Activated CD4-positive, alpha-beta memory T cell treated with anti-CD3 and anti-CD28 coated beads for 36 hours (primary cell): ENCODE measurements at places on chromosomes 12 and 14. TPM values are rescaled to one million over a fixed set of nuclear protein-coding genes. Genes with fewer than 3 reads are reported as not detected.

GRCh38 chr14:87131879-87132278 lies 861.1 kb downstream of the GALC start:
- DNase-seq = no peak

GRCh38 chr12:31846405-31846804 lies 112.8 kb upstream of the RESF1 start:
- no peak for DNase-seq

GRCh38 chr14:66944872-66945271 lies 244.4 kb upstream of the GARIN2 start:
- DNase-seq = no peak

- DNase-seq = no peak
Observed at GRCh38 chr14:26138764-26139445, 458.9 kb downstream of the NOVA1 start.

- no peak for DNase-seq
Observed at GRCh38 chr12:100789146-100789545, 5.4 kb upstream of the ANO4 start.

DNA sequence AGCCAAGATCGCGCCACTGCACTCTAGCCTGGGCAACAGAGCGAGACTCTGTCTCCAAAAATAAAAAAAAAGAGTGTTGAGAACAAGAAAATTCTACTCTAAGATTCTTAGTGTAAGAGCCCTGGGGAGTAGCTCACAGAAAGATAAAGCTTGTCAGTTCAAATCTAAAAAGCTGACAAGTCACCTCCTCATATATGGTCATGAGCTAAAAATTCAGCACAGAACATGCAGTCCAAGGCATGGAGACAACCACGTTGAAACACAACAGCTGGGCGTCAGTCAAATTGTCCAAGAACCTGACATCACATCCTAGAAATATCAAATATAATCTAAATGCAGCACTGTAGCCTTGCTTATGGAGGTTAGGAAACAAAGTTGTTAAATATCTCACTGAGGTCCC lies 47.8 kb downstream of the CLIP1 start:
- no peak for DNase-seq

DNA sequence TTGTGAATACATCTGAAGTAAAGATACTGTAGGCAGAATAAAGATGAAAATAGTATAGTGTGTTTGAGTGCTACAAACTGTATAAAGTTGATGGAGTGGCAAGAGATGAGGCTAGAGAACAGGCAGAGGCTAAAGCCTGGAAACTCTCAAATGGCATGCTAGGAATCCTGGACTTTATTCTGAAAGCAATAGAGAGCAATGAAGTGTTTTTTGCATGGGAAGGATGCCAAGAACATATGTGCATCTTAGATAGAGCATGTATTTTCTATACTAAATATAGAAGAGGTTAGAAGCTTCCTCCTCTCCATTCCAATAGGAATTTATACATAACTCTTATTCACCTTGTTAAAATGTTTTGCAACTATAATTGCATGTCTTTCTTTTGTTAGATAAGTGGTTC lies 86.3 kb upstream of the TMTC2 start:
- no peak for DNase-seq

DNA sequence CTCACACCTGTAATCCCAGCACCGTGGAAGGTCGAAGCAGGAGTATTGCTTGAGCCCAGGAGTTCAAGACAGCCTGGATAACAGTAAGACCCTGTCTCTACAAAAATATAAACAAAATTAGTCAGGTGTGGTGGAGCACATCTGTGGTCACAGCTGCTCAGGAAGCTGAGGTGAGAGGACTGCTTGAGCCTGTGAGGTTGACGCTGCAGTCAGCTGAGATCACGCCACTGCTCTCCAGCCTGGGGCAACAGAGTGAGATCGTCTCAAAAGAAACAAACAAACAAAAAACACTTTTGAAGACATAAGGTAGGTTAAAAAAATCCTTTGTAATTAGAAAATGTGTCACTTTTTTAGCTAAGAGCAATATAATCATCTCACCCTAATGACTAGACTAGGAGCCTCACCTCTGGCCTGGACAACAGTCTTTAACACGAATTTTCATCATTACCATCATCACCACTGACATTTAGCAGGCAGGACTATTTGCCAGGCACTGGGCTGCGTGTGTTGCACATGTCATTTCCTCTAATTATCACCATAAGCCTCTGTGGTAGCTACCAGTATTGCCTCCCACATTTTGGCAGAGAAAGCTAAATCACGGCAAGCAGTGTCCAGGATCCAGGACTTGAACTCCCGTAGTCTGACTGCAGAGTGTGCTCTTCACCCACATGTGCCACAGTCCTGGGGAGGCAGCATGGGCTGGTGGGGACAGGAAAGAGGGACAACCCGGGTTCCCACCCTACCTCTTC lies 4.6 kb upstream of the SYCP3 start:
- no peak for DNase-seq

DNA sequence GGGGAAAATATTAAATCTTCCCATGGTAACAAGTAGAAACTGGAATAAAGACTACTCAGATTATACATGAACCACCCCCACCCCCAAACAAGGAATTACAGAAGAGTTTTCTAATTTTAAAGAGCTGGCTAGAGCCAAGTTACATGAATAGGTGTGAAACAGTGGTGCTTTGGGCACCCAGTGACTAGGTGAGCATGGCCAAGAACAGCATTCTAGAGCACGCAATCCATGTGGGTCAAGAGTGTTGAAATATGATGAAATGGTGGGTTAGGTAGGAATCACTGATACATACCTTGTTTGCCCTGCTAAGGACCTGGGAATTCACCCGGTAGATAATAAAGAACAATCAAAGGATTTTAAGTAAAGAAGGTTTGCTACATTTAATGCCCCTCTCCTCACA lies 118.1 kb upstream of the SLCO1C1 start:
- DNase-seq = no peak

GRCh38 chr14:34331728-34332623 lies 130.1 kb downstream of the SPTSSA start:
- DNase-seq = peak; percentile 77

The SERPINA10 gene
- total RNA-seq = not detected

The NRXN3 gene
- not detected for total RNA-seq

The TMEM116 gene
- total RNA-seq = 14.0 TPM

The MAP1LC3B2 gene
- total RNA-seq = 0.78 TPM

The NRL gene
- total RNA-seq = 1.2 TPM
